ENCODE measurements at places on chromosomes 6 and 20.

GRCh38 chr6:44235891-44236516, 10.9 kb upstream of the HSP90AB1 start:
- DNase-seq = no peak

DNA sequence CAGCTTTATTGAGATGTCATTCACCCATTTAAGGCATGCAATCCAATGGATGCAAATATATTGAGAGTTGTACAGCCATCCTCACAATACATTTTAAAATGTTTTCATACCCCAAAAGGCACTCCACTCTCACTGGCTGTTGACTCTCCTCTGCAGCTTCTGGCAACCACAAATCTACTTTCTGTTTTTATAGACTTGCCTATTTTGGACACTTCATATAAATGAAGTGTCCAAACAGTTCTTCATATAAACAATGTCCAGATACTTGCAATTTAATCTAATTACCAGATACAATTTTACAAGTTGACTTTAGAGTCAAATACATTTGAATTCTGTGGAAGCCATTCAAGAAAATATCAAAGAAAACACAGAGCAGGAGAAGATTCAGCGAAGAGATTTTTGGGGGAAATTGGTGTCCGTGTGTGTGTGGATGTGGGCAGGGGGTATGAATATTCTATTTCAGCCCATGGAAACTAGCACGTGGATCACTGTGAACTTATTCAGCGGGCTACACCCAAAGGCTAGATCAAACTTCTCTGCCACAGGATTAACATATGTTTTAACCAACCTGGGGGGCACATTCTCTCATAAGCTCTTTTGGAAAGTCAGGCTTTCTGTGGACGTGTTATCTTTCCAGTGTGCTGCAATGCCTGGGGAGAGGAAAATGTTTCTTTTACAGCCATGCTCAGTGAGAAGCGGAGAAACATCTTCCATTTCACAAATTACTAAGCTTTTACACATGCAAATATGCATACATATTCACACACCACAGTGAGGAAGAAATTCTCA, 73.9 kb downstream of the PLG start:
- DNase-seq = no peak

DNA sequence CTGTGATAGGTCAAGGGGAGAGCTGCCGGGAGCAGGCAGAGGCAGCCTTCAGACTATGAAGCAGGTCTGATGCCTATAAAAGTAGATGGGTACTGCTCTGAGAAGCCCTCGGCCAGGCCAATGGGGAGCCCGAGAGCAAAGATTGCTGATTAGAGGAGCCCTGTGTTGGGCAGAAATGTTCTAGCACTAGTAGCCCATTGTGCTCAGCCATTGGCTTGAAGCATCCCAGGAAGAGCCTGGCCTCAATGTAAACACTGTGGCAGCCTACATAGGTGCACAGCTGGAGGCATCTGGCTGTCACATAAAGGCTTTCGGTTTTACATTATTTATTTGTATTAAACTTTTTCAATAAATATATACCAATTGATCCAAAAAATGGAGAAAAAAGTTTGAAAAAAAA, 67.7 kb downstream of the SNAP25 start:
- no peak for DNase-seq

GRCh38 chr6:33719326-33719987, 8.0 kb upstream of the UQCC2 start:
- DNase-seq = no peak

DNA sequence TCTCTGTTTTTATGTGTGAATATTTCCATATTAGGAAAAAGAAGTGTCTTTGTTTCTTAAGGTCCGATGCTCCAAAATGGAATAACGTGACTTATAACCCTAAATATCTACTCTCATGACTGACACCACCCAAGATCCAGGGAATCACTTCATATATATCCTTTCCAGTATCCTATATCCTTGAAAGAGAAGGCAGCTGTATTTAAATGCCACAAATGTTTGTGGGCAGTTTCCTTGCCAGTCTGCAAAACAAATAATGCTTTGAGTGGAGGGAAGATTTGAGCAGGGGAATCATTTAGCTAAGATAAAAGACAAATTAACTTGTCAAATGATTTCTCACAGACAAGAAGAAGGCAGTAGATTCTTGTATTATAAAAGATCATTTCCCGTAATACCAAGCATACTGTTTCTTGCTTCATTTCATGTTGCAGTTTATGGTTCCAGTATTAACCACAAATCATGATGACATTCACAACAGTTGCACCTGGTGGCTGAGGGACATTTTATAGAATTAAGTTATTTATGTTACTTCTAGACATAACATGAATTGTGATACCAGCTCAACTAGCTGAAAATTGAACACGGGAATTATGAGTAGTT, 30.0 kb upstream of the FABP7 start:
- no peak for DNase-seq

DNA sequence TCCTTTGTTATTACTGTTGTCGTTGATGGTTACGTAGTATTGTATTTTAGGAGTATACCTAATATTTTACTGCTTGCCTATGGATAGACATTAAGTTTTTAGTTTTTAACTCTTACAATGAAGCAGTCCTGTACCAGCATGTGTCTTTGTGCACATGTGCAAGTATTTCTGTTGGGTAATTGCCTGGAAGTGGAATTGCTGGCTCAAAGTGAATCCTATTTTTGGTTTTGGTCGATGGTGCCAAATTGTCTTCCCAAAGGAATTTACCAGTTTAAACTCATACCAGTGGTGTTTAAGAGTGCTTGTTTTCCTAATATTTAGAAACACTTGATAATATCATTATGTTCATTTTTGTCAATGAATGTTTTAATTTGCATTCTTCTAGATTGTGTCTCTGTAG, 75.5 kb downstream of the ANKS1A start:
- no peak for DNase-seq
